ENCODE measurements at places on chromosomes 11 and 22.

GRCh38 chr11:79189055-79189454, 251.8 kb downstream of the TENM4 start:
- no peak for DNase-seq

DNA sequence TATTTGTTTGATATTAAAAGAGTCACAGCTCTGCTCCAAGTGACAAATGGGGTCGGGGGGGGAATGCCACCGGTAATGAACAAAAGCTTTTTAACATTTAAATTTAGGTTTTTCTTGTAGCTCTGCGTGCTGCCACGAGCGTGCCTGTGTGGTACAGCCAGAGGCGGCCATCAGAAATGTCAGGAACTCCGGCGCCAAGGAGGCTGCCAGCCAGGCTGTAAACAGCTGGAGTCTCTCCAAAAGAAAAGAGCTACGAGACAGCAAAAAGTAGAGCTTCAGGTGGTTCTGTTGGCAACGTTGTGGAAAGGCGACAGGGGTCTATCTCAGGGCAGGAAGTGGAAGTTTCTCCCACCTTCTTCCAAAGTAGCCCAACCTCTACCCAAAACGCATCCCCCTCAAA, 532.8 kb downstream of the OPCML start:
- DNase-seq, result no peak

GRCh38 chr11:121967131-121967704, 148.8 kb downstream of the BLID start:
- no peak for DNase-seq

- DNase-seq, result no peak
These were observed 167.8 kb upstream of the NARS2 start for GRCh38 chr11:78742430-78742829.

DNA sequence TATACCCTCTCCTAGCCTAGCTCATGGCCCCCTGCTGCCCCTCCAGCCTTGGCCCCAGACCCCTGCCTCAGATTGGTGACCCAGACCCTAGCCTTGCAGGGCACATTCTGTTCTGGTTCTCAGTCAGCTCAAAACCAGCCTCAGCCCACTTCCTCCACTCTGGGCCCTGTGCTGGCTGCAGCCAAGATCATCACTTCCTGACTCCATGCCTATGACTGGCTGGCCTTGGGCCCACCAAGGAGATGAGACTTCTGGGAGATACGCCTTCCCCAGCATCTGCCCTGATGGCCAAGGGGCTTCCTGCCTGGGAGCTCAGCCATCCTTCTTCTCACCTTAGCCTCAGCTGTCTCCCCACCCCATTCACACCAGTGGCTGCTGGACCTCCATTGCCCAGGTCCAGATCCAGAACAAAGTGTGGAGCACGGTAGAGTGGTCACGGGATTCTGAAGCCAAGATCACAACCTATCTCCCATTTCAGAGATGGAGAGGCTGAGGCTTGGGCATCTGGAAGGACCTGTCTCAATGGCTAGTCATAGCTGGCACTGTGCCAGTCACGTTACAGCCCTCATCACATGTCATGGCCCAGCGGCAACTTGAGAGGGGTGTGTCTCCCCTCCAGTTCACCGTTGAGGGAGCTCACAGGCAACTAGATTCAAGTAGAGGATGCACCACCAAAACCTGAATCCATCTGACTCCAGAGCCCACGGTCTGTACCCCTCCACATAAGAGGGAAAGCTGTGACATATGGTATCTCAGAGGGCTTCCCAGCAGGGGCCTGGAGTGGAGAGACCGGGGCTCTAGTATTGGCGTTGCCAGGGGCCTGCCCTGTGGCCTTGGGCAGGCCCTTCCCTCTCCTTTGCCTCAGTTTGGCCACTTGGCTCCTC, 43.0 kb upstream of the KLHL35 start:
- DNase-seq, result no peak

DNA sequence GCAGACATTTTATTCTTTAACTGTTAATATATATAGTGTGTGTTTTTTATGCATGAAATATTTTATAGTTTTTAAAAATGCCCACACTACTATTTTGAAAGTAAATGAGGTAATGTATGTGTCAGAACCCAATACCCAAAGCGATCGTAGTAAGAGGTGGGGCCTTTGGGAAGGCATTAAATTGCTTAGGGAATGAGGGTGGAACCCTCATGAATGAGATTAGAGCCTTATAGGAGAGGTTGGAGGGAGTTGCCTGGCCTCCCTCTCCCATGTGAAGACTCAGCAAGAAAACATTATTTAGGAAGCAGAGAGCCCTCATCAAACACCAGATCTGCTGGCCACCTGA, 11.1 kb downstream of the KLHL35 start:
- DNase-seq, result no peak

DNA sequence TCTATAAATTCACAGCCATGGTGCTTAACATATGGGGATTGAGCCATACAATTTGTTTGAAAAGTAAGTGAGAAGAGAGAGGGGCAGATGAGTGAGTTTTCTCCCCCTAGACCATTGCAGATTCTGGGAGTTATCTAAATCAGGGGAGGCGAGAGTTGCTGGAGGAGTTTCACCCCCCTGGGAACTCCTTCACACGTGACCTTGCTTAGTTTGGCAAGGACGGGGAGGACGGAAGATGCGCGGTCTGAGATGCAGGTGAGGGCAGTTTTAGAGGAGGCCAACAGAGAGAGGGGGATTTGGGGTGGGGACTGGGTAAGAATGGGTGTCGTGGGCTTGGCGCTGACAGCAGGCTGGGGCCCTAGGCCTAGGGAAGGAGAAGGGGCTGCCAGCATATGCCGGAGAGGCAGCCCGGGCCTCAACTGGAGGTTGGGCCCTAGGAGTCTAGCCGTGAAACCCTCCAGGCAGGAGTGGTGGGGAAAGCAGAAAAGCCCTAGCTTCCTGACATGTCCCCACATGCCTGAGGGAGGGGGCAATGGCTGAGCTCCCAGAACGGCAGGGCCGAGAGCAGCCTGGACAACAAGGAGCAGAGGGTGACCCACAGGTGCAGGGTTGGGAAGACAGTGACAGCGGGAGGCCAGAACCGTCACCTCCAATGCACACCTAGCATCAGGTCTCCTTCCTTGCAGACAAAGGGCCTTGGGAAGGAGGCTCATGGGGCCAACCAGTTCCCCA, 63.9 kb downstream of the ELFN2 start:
- DNase-seq, result no peak

DNA sequence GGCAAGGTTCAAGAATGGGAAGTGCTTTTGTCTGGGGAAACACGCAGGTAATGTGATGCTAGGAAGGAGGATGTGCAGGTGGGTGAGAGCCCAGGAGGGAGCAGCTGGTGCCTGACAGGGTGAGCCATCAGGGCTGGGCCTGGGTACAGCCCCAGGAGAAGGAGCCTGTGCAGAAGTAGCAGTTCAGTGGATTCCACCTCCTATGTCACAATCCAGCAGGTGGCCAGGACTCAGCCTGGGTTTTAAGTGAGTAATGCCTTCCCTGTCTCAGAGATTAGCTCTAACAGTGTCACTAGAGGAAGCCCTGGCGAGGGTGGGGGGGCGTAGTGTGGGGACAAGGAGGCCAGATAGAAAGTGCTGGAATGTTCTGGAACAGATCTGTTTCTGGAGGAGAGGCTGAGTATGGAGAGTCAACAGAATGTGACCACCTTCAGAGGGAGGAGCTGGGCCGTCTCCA, 8.1 kb downstream of the RIC8A start:
- DNase-seq, result no peak

All from D341Med (cell line).